ENCODE measurements at places on chromosomes 13 and 19.

DNA sequence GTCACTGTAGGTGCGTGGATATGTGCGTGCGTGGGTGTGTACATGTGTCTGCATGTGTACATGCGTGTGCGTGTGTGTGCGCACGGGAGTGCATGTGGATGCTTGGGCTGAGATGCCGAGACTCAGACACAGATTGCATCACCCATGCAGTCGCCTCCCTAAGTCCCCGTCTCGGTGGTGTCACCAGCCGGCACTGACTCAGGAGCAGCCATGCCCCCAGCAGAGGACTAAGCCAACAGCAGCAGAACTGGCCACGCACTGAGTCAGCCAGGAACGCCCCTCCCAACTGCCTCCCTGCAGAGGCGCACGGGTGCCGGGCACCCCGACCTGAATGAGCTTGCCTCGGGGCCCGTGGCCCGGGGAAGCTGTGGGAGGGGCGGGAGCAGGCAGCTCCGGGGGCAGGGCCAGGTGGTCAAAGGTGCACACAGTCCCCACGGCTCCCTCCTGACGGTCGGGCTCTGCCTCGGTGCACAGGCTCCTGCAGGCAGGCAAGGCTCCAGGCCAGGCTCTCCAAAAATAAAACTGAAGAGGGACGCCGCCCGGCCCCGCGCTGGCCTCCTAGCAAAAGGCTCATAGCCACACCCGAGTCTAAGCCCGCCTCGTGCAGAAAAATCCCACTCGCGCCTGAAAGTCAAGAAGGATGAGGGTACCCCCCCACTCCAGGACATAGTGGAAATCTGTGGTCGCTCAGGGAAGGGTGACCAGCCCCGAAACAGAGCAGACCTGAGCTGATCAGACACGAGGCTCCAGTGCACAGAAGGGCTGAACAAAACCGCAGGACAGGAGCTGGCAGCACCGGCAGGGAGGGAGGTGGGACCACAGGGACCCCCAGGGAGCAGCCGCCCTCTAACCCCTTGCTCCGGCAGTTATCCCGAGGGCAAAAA, 49.2 kb downstream of the GADD45B start:
- DNase-seq: peak; percentile 63

- no peak for DNase-seq
These were observed 93.5 kb downstream of the DACH1 start for GRCh38 chr13:71773531-71773930.

DNA sequence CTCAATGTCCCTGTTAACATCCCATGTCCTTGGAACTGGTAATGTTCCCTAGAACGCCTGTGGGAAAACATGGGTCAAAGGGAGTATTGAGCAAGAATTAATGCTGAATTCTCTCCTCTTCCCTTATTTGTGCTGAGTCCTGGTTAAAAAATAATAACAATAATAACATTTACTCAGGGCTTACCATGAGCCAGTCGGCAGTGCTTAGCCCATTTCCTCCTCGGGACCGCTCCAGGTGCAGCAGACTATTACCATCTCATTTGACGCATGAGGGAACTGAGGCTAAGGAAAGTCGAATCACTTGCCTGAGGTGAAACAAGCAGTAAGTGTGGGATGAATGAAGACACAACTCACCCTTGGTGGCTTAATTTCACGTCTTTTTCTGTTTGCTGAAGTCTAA, 33.6 kb upstream of the SLC15A1 start:
- no peak for DNase-seq

DNA sequence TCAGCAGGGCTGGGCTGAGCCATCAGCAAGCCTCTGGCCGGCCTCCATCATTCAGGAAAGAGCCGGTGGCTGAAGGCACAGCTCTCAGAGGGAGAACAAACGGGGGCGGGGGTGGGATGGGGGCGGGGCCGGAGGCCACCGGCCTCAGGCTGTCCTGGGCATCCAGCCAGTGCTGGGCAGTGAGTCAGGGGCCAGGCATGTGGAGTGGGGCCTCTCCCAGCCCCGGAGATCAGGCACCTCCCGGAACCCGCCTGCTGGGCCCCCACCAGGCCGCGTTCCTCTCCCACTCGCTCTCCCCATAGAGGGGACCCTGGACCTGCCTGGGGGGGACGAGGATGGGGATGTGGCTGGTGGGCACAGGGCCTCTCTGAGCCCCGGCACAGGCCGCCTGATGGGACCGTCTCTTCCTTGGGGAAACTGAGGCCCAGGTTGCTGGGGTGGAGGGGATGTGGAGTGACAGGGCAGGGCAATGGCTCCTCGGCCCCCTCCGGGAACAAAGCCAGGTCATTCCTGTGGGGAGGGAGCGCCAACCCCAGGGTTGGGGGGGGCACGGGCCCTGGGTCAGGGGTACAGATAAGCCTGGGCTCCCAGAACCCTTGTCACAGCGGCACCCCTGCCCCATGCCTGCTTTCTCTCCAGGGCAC, 12.9 kb downstream of the SPC24 start:
- peak; percentile 95 for DNase-seq

DNA sequence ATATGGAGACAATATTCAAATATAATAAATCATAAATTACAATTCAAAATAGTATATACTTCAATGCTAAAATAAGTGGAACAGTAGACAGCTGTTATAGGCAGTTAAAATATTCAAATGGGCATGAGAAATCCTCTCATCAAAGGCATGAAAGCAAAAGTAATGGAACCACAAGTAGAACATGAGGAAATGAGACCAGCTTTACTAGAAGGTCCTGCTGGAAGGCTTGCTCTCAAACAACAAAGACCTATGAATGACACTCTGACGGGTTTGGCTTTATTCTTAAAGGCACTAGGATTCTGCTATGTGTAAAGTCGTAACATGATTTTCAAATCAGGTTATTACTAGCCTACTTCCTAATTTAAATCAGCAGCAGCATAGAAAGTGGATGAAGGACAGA, 148.1 kb downstream of the VWA8 start:
- no peak for DNase-seq

GRCh38 chr13:106814463-106814862, 246.5 kb upstream of the ARGLU1 start:
- no peak for DNase-seq

- DNase-seq: no peak
These were observed 18.8 kb downstream of the TMEM143 start for GRCh38 chr19:48344892-48345291.
